ENCODE measurements at places on chromosomes 13 and 19.

- DNase-seq = no peak
Measured at GRCh38 chr19:29680447-29680846, 15.2 kb downstream of the PLEKHF1 start.

GRCh38 chr13:46479283-46479682 is 73.7 kb upstream of the LRCH1 start:
- DNase-seq = no peak

- DNase-seq = no peak
Measured at GRCh38 chr13:51562011-51562671, 22.1 kb upstream of the WDFY2 start.

GRCh38 chr19:6947745-6948144 is 60.4 kb downstream of the ADGRE1 start:
- DNase-seq = no peak

DNA sequence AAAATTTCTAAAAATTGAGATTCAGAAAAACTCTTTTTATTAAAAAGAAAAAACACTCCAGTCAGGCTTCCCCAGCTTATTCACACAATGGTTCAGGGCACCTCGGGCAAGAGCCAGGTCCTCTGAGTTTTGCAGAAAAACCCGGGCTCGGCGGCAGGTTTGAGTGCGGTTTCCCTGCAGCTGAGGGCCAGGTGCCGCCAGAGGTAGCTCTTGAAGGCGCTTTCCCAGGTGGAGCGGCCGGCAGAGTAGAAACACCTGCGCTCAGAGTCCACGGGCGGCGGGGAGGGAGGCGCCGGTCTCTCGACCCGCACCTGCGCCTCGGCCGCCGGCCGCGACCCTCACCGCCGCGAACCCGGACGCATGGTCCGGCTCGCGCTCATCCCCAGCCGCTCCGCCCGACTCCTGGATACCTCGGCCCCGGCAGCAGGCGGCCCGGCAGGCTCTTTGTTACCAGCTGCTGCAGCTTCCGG is 444 bp downstream of the PROSER1 start:
- no peak for DNase-seq

- no peak for DNase-seq
Measured at GRCh38 chr19:42121656-42122069, 10.6 kb downstream of the POU2F2 start.

DNA sequence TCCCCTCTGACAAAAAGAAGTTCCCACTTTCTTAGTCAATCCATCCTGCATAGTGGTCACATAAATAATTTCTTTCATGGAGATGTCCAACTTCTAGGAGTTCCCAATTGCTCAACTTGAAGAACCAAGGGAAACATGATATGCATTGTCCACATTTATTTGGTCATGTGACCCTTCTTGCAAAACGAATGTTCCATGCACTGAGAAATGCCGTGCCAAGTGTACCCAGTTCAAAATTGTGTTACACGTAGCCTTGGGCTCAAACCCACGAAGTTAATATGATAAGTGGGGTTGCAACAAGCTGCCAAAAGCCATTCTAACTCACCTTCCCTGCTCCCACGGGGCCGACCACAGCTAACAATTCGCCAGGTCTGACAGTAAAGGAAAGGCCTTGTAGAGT is 113.1 kb downstream of the ABCC4 start:
- no peak for DNase-seq

GRCh38 chr19:10292206-10292788 is 2.5 kb downstream of the ICAM5 start:
- DNase-seq = no peak

Measured in left renal pelvis (tissue), 4 donors.